ENCODE measurements at places on chromosomes 2 and 18.
A peak's percentile ranks its signal among the peaks of the same experiment; 100 is the strongest.

- no peak for DNase-seq
These were observed 26.3 kb upstream of the MOCOS start for GRCh38 chr18:36160959-36161371.

DNA sequence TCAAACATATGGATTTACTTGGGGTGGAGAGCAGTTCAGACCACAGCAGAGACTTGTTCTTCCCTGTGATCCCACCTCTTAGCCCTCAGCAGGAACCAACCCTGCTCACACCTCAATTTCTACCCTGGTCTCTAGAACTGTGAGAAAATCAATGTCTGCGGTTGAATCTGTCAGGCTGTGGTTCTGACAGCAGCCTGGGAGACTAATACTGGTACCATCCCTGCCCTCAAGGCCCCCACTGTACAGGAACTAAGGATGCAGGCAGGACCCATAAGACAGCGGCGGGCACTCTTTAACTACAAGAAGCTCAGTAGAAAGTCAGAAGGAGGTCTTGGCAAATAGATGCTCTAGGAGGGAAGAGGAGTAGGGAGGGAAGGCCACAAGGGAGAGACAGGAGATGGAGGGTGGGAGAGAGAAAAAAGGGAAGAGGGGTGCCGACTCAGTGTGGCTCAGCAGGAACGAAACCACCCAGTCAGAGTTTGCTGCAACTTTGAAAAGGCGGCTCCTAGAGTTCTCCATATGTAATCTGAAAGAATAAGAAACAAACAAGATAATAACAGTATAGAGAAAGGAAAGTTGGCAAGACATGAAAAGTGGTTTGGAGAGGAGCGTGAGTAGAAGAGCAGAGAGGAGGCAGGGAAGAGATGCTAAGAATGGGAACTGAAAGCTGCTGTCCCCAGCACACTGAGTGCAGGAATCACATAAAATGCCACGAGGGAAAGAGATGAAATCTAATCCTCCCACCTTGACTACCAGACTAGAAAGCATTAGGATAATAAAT, 323.9 kb upstream of the ID2 start:
- DNase-seq: no peak

DNA sequence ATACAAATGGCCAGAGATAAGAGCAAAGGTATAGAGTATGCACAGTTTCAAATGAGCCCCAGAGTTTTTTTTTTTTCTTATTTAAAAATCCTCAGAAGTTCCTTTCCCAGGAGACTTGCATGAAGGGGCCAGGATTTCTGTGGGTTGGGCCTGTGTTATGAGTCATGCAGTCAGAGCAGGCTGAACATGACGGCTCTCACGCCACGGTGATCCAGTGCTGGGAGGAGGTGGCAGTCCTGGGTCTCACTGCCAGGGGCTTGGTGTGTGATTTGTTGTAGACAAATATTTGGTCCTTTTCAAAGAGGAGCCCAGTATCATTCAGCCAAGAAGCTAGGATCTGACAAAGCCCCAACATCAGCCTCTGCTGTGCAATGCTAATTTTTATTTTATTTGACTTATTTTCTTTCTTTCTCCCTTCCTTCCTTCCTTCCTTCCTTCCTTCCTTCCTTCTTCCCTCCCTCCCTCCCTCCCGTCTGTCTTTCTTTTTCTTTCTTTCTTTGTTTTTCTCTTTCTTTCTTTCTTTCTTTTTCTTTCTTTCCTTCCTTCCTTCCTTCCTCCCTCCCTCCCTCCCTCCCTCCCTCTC, 10.4 kb upstream of the KCNE4 start:
- DNase-seq: no peak

DNA sequence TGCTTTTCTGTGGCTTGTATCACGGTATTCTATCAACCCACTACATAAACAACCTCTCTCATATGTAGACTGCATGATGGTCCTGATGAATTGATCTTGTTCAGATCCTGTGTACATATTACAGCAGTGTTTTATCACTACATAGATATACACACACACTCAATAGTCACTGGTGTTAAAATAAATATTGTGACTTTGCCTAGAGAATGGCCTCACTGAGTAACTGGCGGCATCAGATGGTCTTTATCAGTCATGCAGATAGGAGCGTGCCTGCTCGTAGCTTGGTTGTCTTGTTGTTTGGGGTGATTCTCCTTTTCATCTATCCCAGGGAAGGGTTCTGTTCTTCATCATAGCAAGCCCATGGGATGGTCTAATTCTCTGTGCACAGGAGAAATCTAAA, 18.4 kb upstream of the CTAGE1 start:
- DNase-seq: no peak

GRCh38 chr18:12420821-12421421, 13.2 kb downstream of the PRELID3A start:
- no peak for DNase-seq

GRCh38 chr2:107259408-107260195, 373.6 kb upstream of the ST6GAL2 start:
- DNase-seq: no peak

DNA sequence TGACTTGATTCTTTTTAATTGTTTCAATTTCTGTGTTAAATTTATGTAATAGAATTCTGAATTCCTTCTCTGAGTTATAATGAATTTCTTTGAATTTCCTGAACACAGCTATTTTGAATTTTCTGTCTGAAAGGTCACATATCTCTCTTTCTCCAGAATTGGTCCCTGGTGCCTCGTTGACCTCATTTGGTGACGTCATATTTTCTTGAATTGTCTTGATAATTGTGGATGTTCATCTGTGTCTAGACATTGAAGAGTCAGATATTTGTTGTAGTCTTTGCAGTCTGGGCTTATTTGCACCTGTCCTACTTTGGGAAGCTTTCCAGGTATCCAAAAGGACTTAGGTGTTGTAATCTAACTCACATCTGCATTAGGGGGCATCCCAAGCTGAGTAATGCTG, 111.4 kb upstream of the LRRTM4 start:
- no peak for DNase-seq

- peak; percentile 17 for DNase-seq
These were observed 45.5 kb downstream of the RAB12 start for GRCh38 chr18:8654503-8655451.

DNA sequence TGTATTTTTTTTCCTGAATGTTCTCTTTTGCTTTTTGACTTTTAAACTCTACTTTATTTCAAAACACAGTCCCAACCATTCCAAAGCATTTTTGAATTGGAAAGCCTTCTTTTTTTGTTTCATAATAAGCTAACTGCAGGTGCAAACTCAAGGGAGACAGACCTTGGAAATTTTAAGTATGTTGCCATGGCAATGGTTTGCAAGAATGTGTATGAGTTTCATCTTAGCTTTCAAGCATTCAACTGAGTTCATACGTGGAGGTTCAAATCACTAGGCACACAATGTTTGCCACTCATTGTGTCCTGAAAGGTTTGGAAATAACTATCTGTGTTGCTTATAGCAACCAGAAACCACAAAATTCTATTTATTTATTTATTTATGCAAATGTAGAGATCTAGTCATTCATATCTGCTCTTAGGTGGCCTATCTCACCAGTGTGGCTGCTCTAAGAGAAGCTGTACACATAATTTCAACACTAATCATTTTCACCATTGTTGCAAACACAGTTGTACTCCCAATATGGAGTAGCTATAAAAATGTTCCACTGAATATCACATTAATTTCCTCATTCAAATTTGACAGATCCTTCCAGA, 805.7 kb upstream of the FSHR start:
- DNase-seq: no peak

GRCh38 chr2:86193901-86194567, 1.2 kb downstream of the IMMT start:
- DNase-seq: no peak

- DNase-seq: no peak
These were observed 67.2 kb upstream of the RAB6C start for GRCh38 chr2:129912066-129912820.

GRCh38 chr2:200964498-200964897, 1.0 kb upstream of the ORC2 start:
- DNase-seq: no peak

- no peak for DNase-seq
These were observed 60.8 kb downstream of the EFEMP1 start for GRCh38 chr2:55862673-55863390.

GRCh38 chr2:108975613-108976435, 13.2 kb downstream of the EDAR start:
- no peak for DNase-seq

- no peak for DNase-seq
These were observed 60.7 kb downstream of the LRRFIP1 start for GRCh38 chr2:237688081-237688480.

DNA sequence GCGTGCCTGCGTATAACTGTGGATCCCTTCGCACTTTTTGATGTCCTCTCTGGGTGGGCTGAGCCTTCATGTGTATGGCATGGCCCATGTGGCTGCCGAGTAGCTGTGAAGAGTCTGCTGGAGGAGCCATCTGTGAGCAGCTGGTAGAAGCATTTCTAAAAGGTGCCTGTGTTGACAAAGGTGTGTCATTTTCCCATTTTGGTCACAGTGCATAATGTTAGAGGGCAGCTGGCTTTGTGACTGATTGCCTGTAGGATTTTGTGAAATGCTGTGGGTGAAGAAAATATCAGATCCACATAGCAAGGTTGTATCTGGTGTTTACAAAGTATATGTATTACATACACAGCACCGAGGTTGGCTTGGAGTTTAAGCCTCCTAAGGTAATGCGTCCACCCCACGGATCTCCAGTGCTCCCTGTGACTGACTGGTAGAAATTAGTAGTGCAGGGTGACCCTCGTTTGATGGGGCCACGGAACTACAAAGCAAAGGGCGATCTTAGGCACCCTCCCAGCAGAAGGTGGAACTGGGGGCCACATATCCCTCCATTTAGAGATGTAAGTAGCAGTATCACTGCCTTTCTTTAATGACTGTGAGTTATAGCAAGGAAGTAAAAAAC, 16.5 kb downstream of the GATA6 start:
- no peak for DNase-seq

DNA sequence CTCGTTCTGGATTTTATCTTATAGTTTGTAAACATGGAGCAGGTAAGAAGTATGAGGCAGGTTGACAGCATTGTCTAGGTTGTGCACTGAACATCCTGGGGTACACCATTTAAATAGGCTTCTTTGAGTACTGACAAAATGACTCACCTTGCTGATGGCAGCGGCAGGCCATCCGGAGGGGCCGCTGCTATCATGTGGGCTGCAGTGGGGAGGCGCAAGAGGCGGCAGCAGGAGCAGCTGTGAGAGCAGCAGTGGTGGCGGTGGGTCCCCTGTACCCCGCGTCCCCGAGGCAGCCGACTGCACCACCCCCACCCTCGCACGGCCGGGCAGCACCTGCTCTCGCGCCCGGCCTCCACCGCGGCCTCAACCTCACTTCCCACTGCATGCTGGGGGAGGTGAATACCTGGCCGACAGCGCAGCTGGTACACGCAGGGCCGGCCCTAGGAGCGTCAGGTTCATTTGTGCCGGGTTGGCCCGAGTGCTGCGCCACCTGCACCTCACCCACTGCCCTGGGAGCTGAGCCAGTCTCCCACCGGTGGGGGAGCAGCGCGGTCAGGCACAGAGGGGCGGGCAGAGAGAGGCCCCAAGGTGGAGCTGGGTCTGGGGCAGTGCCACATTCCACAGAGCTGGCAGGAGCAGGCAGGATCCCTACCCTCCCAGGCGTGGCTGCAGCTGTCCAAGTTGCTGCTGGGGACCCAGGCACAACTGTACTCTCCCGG, 154.5 kb upstream of the RBMS1 start:
- no peak for DNase-seq

- DNase-seq: no peak
These were observed 205.4 kb downstream of the HDAC4 start for GRCh38 chr2:239195318-239195871.

DNA sequence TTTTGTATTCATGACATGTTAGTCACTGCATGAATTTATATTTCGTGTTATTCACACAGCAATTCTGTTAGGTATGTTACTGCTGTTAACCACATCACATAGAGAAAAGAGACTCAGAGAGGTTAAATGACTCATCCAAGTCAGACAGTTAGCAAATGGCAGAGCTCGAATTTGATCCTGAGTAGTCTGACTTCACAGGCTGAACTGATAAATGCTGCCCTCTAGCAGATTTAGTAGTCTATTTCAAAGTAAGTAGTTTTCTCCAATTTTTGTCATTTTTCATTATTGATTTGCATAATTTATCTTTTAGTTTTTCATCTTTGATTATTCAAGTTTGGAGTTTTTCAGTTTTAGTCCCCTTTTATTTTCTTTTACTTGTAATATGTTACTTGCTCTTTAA, 58.3 kb downstream of the WDR7 start:
- peak; percentile 54 for DNase-seq

- no peak for DNase-seq
These were observed 78.4 kb downstream of the PXDN start for GRCh38 chr2:1665761-1666505.

DNA sequence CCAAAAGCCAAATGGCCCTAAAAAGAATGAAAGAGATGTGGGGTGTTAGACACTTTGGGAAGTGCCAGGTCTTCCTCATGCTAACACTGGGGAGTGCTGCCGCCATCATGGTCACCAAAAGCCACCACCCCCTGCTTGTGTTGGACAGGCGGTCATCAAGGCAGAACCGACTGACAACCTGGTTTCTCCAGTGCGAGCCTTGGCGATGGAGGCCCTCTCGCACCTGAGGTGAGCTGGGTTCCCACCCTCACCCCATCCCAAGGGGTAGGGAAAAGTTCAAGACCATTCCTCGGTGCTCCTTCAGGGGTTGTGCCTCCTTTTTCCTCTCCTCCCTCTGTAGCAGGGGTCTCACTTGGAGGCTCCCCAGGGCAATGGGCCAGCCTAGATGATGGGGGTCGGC, 33.6 kb downstream of the MROH2A start:
- DNase-seq: no peak

DNA sequence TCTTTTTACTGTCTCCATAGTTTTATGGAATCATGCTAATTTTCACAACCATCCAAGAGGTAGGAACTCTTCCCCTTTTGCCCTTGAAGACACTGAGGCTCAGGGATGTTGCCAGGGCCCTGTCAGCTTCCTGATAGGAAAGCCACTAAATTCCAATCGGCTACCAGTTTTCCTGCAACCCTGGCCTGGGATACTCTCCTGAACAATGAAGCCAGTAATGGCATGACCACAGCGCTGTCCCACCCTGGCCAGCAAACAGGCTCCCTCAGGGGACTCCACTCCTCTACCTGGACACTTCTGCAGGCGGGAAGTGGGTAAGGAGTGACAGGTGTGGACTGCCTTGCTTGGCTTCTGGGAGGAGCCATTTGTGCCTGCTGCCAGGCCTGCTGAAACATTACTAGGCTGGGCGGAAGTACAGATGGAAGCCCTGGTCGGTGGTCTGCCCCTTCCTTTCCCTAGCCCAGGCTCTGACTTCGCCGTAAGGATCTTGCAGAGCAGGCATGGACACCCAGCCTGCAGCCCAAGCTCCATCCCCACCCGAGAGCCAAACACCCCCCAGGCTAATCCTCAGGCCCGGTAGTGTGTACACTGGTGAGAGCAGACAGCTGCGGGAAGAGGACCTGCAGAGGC, 78.8 kb upstream of the SMAD2 start:
- no peak for DNase-seq

- DNase-seq: no peak
These were observed 198.2 kb downstream of the TGIF1 start for GRCh38 chr18:3648200-3648599.

- DNase-seq: no peak
These were observed 139.9 kb downstream of the MCFD2 start for GRCh38 chr2:46775722-46776121.

DNA sequence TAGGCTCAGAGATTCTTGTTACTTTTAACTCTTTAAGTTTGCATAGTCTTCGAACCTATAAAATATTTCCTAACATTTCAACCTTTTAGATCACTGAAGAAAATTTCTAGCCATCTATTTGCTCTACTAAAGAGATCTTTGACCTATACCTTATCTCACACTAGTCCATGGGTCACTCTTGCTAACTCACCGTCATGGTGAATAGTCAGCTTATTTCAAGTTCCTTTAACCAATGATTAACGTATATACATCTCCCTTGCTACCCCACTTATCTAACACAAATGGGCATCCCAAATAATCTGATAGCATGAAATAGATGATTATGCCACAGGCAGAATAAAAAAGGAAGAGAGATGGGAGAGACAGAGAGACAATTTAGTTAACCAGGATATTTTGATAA, 303.1 kb downstream of the GPD2 start:
- no peak for DNase-seq

Measured in CD4-positive, alpha-beta memory T cell (primary cell).